Thoracic aorta (tissue), 2 donors: ENCODE measurements at places on chromosomes 5 and 9. TPM values are rescaled to one million over a fixed set of nuclear protein-coding genes. Genes with fewer than 3 reads are reported as not detected.
A peak's percentile ranks its signal among the peaks of the same experiment; 100 is the strongest.

Gene RMRP
- total RNA-seq = 1,550 TPM

GRCh38 chr5:173963867-173964441 is 25.0 kb upstream of the C5orf47 start:
- H3K4me3 ChIP-seq = peak overlapping the region; percentile 35
- no peak overlapping the region for H3K27ac ChIP-seq
- no peaks in the 10 kb centered on the region for H3K27me3 ChIP-seq
- H3K36me3 ChIP-seq = no peaks in the 10 kb centered on the region
- DNase-seq = no peak

GRCh38 chr5:66908230-66908629 is 288.4 kb downstream of the CD180 start:
- no peak overlapping the region for H3K4me3 ChIP-seq
- no peak overlapping the region for H3K27ac ChIP-seq
- no peaks in the 10 kb centered on the region for H3K36me3 ChIP-seq

Gene MFAP3
- total RNA-seq = 73.7 TPM

DNA sequence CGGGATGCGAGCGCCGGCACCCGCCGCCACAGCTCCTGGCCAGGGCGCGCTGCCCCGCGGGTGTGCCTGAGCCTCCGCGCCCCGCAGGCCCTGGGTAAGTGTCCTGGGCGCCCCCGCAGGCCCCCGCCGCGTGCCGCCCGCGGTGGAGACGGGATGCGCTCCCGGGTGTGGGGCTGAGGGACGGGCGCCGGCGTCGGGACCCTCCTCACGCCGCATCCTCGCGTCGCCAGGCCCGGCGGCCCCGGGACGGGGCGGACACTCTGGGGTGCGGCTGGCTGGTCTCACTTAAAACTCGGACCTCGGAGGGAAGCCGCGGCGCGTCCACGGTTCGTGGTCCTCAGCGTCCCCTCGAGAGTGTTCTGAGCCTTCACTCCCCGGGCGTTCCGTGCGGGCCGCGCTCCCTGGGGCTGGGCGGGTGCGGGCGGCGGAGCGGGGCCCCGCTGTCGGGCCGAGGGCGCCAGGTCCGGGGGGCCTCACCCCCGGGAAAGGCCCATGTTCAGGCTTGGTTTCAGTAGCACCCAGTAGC is 275 bp downstream of the AHRR start:
- DNase-seq = no peak
- no peaks in the 10 kb centered on the region for H3K27me3 ChIP-seq
- H3K36me3 ChIP-seq = no peaks in the 10 kb centered on the region
- H3K4me3 ChIP-seq = peak overlapping the region; percentile 71

DNA sequence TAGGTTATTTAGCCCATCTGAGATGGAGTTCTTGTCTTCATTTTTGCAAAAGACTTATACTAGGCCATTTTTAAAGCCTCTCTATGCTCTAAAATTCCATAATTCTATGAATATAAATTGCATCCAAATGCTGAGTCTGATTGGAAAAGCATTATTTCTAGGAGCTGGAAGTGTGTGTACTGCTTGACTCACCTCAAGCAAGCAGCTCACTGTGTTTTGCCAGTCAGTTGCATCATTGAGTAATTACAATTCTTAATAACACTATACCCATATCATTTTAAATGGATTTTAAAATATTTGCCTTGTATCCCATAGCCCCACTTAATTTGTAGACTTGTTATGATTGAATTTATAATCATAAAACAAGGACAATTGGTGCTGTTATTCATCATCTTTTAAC is 161.0 kb downstream of the PAM start:
- no peak overlapping the region for H3K4me3 ChIP-seq
- H3K27ac ChIP-seq = no peak overlapping the region
- no peaks in the 10 kb centered on the region for H3K27me3 ChIP-seq
- peaks cover 20% of the 10 kb centered on the region for H3K4me1 ChIP-seq
- no peak for DNase-seq
- peaks cover 4% of the 10 kb centered on the region for H3K36me3 ChIP-seq

DNA sequence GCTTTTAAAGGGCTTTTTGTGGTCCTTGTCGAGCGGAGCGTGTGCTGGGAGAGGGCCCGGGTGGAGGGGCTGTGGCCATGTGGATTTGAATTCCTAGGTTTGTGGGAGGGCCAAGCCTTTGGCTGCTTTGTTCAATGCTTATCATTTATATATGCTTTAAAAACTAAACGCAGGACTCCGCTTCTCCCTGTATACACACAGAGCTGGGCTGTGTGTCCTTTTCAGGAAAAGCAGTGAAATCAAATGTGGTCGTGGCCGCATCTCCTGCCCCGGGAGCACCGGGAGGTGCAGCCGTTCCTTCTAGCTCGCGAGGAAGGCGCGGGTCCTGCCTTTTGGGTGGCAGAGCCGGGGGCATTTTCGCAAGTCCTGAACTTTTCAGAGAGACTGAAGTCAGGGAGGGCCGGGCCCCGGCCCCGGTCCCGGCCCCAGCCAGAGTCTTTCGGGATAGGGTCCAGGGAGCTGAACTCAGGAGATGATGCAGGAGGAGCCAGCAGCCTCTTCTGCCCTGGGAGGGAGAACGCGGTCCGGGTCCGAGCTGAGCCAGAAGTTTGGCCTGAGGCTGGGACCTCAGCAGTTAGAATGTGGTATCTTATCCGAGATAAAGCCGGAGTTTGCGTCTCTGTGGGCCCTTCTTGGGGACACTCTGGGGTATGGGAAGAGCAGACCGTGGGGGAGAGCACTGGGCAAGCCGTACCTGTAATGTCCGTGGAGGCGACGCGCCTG is 158.8 kb downstream of the C9orf152 start:
- H3K36me3 ChIP-seq = no peaks in the 10 kb centered on the region
- peaks cover 15% of the 10 kb centered on the region for H3K4me1 ChIP-seq
- H3K4me3 ChIP-seq = peak overlapping the region; percentile 95
- H3K27ac ChIP-seq = peak overlapping the region; percentile 39
